ENCODE measurements at places on chromosomes 3 and 15.

GRCh38 chr3:111859061-111859973 is at the start of gene PHLDB2:
PHLDB2 (plus strand) TSS chr3:111859265; CDS start chr3:111884078, 24,813 bp downstream.
- peak; percentile 58 for DNase-seq

- no peak for DNase-seq
Measured at GRCh38 chr15:90819390-90819789, 49.0 kb upstream of the FURIN start.

GRCh38 chr15:81754078-81754477 is 291.7 kb downstream of the MEX3B start:
- DNase-seq, result no peak

GRCh38 chr15:64678126-64678819 is 97.1 kb downstream of the RBPMS2 start:
- no peak for DNase-seq

GRCh38 chr3:104385421-104385820 is 981.3 kb upstream of the ALCAM start:
- no peak for DNase-seq

DNA sequence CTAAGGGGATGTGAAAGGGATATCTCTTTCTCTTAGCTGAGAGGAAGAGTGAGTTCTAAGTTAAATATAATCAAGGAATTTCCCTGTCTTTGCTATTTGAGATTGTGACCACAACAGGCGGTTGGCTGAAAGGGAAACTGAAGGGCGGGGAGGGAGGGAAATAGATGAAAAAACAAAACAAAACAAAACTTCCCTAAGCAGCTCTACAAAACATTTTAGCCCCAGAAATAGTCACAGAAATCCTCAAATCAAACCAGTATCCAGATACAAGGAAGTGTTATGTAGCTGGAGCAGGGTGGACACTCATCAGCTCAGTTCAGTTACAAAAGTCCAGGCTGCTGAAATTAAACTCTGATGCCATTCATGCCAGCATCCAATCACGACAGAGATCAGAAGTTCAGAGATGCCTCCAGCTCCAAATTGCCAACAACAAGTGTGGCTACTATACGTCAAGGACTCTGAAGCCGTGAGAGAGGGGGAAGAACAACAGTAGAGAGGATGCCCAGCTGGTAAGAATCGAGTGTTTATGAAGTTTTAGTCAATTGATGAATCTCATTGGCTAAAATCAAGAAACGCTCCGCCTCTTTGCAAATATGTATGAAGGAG is 319 bp upstream of the TP63 start:
- no peak for DNase-seq

- no peak for DNase-seq
Measured at GRCh38 chr3:44026220-44026865, 215.3 kb upstream of the TOPAZ1 start.

GRCh38 chr15:26222781-26223180 is 359.7 kb upstream of the ATP10A start:
- no peak for DNase-seq

DNA sequence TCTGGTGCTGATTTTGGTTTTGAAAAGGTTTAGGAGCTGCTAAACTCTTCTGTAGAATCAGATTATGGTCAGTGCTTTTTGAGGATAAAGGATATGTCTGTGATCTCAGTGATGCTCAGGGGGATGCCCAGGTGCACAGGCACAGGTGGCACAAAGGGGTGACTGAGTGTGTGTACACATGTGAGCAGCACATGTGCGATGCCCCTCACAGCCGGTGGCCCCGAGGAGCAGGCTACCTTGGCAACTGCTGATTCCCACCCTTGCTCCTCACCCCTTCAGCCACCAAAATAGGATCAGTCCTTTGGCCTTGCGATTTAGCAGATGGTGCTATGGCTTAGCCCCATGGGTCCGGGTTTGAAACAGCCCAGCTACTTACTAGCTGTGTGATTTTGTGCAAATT is 51.1 kb downstream of the POMGNT2 start:
- DNase-seq, result no peak

DNA sequence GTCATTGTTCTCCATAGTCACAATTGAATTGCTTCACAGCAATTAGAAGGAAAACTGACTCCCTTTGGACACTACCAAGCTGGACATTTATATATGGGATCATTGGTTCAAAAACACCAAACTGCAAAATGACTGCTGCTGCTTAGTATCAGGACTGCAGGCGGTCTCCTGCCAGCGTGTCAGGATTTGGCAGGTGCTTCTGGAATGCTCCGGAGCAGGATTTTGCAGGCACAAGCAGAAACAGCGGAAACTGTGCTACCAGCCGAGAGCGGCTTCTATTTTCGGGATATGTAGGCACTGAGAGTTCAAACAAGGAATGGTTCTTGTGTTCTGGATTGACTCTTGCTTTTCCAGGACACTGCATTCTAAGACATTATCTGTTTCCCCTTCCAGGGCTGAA is 95.5 kb downstream of the SSR3 start:
- DNase-seq, result no peak

GRCh38 chr3:97384583-97384982 is 380.0 kb upstream of the ARL6 start:
- DNase-seq, result no peak

DNA sequence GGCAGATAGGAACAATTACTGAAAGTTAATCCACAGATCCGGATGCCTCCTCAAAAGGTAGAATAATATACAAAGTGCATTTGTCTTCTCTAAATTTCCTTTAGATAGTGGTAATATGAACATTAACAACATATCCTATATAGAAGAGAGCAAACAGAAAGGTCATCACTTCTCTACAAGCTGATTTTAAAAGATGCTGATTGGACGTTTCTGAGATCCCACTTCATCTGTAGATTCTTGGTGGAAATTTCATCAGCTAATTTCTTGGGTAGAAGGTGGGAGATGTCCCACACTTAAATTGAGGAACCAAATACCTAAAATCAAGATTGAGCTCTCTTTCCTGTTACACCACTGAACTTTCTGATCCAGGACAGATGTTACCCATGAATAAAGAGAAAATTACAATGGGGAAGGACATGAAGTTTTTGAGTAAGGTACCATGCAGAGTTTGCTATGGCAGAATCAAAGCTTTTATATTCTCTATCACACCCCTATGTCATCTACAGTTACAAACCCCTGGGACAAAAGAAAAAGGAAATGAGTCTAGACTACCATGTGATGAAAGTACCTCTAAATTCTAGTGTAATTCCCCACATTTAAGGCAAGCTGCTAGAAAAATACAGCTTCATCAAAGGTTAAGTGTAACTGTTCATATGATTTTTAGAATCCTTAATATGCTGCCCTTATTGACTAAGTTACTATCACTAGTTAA is 189.2 kb upstream of the SETMAR start:
- no peak for DNase-seq

DNA sequence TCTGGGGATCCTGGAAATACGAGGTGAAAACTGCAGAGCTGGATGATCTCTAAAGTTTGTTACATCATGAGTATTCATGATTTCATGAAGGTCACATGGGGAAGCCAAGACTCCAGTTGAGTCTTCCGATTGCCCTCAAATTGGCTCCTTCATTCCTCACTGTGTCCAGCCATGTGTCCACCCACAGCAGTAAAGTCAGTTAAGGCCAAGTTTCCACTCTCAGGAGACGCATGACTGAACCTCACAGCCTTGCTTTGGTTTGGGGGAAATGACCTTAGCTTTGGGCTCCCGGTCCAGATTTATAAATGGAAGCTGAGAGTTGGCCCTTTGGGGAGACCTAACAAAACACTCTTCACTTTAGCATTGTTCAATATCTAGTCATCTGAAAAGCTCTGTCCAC is 289.7 kb upstream of the MCTP2 start:
- DNase-seq, result no peak

- no peak for DNase-seq
Measured at GRCh38 chr3:146200461-146201220, 39.7 kb upstream of the PLOD2 start.

GRCh38 chr3:60048447-60048848 is 998.6 kb upstream of the CFAP20DC start:
- no peak for DNase-seq

DNA sequence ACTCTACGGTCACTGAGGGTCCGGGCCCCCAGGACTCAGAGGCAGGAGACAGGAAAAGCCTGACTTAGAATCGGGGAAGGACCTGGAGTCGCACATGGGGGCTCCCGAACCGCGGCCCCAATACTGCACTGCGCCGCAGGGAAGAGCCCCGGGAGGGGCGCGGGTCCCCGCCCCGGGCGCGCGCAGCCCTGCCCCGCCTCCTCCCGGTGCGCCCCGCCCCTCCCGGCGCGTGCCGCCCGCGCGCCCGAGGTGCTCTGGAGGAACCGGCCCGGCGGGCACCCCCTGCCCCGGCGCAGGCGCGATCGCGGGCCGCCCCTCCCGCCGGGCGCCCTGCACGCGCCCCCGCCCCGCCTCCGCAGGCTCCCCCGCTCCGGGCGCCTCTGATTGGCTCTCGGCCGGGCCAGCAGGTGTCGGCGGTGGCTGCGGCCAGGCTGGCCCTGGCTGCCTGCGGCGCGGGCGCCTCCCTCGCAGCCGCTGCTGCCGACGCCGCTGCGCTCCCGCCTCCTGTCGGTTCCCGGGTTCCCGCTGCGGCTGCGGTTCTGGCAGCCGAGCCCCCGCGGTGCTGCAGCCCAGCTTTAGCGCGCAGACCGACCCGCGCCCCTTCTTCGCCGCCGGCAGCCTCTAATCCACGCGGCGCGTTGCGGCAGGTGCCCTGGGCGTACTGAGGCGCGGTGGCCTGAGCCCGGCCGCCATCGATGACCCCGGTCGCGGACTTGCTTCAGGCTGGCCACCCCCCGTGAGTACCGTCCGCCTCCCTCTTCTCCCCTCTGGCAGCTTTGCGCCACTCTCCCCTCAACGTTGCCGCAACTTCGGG is at the start of gene MYRIP:
TSS of gene MYRIP (plus strand) at position 429 of the 814 bp plus-strand sequence. CDS start 91,208 bp downstream, outside the sequence.
- no peak for DNase-seq

DNA sequence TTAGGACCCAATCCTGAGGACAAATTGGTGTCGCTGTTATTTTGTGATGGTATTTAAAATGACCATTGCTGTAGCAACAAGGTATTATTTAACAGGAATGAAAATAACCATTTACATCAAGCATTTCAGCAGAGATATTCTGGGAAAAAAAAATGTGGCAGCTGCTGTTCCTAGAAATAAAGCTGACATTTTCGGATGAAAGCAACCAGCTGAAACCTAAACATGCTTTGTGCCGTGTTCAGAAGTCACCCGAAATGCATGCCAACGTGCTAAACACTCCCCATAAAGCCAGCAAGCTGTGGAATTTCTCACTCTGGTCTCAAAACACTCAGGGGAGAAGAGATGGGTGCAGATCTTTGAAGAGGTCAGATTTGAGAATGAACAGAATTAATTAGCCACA is 31.5 kb upstream of the TAFA4 start:
- DNase-seq, result no peak

DNA sequence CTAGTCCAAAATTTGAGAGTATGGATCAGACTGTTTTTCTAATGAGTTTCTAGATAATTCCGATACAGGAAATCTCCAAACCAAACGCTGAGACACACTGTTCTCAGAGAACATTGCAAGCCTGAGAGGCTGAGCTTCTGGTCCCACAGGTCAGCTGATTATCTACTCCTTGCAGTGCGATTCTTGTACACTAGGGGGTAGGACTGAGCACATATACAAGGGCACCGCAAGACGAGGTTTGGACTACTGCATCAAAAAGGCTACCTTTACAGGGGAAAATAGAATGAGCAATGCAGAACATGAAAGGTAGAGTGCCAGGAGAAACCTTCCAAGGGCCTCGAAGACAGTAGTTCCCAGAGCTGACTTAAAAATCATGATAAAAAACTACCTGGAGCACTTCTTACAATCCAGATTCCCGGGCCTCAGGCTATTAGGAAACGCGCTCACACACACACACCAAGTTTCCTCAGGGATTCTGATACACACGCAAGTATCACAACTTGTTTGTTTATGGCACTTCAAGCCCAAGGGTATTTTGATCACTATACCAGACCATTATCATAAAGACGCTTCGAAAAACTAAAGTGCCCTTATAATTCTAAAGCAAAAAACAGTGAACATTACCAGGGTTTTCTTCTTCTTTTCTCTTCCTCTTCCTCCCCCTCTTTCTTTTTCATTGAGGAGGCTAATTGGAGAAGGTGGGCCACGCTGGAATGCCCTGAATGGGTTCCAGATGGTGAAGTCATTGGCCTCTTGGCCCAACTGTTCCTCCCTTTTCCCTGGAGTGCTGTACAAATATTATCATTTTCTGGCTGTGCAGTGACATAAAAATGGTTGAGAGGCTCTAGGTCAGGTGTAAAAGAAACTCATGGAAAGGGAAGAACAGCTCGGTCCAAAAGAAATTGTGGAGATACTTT is 61.8 kb downstream of the SLC12A8 start:
- peak; percentile 20 for DNase-seq

DNA sequence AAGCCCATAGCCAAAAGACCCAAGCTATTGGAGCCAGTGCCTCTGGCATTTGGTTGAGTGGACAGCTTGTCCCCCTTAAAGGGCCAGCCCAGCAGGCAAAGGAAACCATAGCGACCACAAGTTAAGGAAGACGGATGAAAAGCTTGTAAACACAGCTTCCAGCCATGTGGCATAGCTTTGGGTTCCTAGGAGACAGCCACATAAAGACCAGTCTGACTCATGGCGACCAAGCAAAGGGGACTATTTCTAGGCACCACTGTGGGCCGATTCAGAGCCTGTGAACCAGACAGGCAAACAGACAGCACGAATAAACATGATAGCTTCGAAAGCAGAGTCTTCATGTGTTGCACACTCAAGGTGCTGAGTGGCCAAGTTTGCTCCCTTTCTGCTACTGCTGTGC is 30.5 kb upstream of the SRGAP3 start:
- DNase-seq, result no peak

DNA sequence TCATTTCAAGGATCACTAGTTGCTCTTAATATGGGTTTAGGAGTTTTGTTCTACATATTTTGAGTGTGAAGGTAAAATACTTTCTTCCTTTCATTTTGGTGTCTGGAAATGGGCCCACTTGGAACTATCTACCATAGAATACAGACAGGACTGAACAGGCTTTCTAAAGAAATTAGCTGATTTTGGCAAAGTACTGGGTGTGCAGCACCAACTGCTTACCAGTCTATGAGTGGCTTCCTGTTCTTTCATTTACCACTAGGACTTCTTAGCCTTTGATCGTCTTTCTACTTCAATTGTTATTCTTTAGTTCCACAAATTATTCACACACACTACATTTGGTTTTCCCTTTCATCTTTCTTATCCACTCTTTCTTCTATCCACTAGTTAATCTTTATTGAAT is 1196.3 kb downstream of the ROBO1 start:
- no peak for DNase-seq

- DNase-seq, result no peak
Measured at GRCh38 chr15:44718927-44719292, 7.6 kb downstream of the B2M start.

DNA sequence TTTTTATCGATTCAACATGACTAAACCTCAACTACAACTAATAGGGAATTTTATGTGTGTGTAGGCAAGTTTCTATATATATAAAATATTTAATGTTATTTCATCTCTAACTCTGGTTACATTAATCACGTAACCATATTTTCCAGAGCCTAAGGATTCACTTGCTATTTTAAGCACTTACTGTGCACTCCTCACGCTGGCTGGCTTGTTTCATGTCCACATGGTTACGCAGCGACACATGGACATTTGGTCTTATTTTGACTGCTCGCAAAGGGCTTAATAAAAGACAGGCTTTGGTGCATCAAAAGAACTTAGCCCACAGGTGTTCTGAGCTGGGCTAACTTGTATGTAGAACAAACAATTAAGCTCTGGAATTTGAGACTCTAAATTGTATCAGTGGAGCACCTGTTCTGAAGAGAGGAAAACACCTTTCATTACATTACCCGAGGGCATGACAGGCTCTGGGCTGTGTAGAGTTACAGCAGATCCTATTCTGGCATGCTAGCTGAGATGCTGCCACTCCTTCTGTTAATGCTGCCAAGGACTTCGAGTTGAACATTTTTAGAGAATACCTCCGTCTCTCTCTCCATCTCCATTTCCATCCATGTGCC is 130.0 kb upstream of the NR2F2 start:
- DNase-seq, result no peak

- no peak for DNase-seq
Measured at GRCh38 chr3:18808429-18808828, 339.9 kb upstream of the KCNH8 start.
